M059J (cell line): ENCODE measurements at places on chromosomes 6 and 20. TPM values are rescaled to one million over a fixed set of nuclear protein-coding genes. Genes with fewer than 3 reads are reported as not detected.

DNA sequence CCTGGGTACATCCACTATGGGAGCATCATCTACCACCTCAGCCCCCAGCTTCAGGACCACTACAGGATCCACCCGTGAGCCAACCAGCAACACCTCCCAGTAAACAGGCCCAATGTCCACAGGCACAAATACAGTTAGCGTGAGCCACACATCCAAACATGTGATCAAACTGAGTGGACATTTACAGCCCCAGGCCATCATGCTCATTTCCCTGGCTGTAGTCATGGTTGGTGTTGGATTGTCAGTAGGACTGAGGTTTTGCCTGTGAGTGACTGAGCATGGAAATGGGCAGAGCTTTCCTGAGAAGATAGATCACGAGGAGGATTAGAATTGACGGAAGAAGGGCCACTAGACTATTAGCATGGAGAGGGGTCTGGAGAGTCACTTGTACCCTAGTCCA lies 10.7 kb upstream of the MUC21 start:
- peak; percentile 54 for DNase-seq

DNA sequence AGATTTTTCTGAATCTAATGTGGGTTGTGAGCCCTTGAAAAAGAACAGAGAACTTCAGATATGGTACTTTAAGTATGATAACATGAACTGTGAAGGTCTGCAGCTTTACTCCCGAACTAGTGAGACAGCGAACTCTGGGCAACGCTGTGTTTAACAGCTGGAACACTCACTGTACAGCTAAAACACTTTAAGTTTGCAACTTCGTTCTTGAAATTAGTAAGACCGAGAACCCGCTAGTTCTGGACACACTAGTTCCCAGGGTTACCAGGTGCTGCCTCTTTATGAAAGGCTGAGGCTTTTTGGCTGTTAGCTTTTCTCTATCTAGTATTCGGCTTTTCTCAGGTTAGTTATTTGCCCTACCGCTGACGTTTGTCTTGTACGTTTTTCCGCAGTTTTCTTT lies 52.9 kb downstream of the RIOK1 start:
- DNase-seq: no peak

Gene SLC23A2
- total RNA-seq: 13.1 and 19.7 TPM in 2 replicates

Gene GNAS-AS1
- total RNA-seq: 1.0 TPM in 1 of 2 replicates, not detected in the other

GRCh38 chr6:163963205-163964120 lies 548.9 kb downstream of the QKI start:
- no peak for DNase-seq

- no peak for DNase-seq
These were observed 1.7 kb upstream of the HCK start for GRCh38 chr20:32050324-32050841.

Gene ITPR3
- 21.9 and 40.3 TPM in 2 replicates for total RNA-seq

DNA sequence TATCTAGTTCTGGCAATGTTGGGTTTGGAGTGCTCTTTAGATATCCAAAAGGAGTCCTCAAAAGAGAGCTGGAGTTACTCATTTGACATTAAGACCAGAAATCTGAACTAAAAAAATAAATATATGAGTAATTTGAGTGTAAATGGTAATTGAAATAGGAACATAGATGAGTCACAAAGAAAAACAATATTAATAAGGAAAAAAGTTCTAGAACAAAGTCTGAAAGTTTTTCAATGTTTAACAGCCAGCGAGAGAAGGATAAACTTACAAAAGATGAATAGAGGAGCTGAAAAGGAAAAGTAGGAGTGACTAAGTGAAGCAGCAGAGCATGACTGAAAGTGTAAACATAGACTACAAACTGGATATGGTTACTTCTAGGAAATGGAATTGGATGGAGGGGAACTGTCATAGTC lies 46.8 kb downstream of the EPM2A start:
- DNase-seq: peak; percentile 78

Gene TTLL9
- not detected in 2 replicates for total RNA-seq
